NCI-H460 (cell line): ENCODE measurements at places on chromosomes 6 and 20.
A peak's percentile ranks its signal among the peaks of the same experiment; 100 is the strongest.

GRCh38 chr20:21214431-21214830 is 88.5 kb downstream of the KIZ start:
- DNase-seq, result no peak

DNA sequence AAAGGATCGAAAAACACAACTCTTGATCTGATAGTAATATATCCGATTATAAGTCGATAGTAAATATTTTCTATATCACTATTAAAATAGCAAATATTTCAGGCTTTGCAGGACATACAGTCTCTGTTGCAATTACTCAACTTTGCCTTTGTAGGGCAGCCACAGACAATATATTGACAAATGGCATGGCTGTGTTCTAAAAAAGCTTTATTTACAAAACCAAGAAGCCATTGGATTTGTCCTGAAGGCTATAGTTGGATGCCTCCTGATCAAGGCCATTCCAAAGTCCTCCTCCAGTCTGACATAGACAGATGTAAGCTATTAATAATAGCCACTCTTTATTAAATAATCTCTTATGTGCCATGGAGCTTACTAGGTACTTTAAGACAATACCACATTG is 5.9 kb downstream of the OCSTAMP start:
- DNase-seq, result no peak

- DNase-seq, result no peak
Measured at GRCh38 chr6:28537509-28538140, 11.9 kb downstream of the GPX5 start.

DNA sequence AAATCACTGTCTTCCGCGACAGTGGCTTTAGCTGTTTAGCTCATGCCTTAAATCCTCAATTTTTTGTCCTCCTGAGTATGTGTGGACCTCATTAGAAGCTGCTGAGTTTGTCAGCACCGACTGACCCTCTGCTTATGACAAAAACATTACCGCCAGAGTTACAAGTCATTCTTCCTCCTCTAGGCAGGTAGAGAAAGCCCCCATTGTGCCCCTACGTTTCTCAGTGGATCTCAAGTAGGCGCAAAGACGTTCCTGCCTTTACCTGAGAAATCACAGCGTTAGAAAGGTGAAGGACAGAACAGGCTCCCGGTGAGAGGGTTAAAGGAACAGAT is 227.3 kb upstream of the PDE10A start:
- no peak for DNase-seq

GRCh38 chr20:19858466-19859371 is 100.7 kb downstream of the RIN2 start:
- DNase-seq, result no peak

DNA sequence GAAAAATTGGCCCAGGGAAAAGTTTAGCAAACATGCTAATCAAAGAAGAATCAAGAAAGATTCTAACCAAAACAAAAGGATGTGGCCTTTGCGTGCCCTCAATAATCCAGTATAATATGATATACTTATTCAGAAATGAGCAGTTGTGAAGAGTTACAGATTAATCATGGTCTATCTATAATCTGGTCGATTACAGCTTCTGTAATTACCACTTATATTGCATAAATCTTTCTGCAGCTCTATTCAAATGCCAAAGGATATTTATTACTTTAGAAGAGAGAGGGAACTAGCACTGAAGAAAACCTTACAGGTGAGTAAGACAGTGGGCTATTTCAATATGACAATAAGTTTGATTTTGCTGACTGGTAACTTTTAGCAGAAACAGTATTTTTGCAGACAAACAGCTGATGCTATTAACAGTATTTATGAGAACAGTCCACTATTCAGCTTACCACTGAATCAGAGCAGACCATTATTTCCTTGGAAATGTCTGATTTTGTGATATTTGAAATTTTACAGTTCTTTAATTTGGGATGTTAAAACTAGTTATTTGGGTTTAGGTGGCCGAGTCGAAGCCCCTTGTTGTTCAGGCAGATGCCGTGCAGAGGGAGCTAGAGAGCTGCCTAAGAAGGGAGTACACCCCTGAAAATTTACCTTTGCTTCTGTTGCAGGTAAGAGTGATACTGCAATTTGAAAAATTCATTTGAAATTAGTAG is 92.2 kb downstream of the CEP57L1 start:
- peak; percentile 41 for DNase-seq

GRCh38 chr6:155646443-155646842 is 190.8 kb upstream of the NOX3 start:
- DNase-seq, result no peak

DNA sequence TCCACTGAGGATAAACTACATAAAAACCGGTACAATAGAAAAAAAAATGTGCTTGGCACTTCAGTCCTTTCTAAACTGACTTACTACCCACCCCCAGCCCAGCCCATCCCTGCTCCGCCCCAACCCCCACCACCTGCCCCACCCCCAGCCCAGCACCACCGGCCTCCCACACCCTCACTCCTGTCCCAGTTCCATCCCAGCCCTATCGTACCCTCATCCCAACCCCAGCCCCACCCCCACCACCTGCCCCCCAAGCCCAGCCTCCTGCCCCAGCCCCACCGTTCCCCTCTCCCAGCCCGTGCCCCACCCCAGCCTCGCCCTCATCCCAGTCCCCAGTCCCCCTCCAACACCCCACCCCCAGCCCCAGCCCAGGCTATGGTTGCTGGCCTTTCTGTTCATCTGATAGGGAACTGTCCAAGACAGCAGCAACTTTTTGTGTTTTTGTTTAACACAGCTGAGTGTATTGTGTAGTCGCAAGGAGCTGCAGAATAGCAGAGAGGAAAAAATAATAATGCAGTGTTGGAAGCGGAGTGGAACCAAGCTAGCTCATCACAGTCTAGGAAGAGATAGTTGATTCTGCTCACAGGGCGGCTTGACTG is 61.9 kb downstream of the SASH1 start:
- DNase-seq, result no peak

DNA sequence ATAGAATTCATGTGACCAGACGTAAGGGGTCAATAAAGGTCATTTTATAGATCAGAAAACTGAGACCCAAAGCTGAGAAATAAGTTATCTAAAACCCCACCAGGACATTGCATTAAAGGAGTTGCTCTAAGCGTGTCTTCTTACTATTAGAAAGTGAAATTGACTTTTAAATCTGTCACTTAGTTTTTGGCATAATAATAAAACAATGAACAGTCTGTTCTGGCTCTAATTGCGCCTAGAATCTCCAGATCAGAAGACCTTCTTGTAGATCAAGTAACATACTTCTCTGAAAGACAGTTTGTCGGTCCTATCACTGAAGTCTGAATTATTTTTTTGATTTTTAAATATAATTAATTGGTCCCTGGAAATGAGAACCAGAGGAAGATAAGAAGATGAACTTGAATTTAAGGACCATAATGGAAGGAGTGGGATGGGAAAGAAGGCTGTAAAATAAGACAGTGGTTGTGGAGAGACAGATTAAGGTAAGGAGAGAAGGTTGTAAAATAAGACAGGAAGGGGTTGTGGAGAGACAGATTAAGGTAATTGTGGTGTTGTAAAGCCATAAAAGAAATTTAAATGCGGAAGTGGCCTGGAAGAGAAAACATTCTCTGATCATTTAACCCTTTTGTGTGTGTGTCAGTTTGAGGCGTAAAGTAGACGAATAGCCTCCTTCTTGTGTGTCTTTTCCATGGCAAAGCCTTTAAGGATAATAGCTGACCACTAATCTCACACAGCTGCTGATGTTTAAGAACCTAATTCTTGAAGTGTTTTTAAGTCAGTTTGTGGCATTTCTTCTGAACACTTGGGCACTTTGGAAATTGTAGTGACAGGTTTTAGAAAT is 20.1 kb downstream of the TOP1 start:
- DNase-seq, result no peak

GRCh38 chr20:48336597-48336996 is 491.2 kb downstream of the PREX1 start:
- DNase-seq, result no peak

DNA sequence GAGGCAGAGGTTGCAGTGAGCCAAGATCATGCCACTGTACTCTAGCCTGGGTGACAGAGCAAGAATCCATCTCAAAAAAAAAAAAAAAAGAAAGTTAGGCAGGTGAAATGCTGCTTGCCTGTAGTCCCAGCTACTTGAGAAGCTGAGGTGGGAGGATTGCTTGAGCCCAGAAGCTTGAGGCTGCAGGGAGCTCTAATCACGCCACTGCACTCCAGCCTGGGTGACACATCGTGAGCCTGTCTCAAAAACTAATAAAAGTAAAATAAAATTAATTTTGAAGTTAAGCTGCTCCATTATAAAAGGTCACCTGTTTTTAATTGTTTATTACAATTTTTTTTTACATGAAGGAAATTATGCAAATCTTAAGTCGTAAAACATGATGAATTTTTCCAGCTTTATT is 23.2 kb upstream of the SAMHD1 start:
- DNase-seq, result no peak

- DNase-seq, result peak; percentile 50
Measured at GRCh38 chr20:57388953-57389694, 2.1 kb upstream of the RBM38 start.

- DNase-seq, result no peak
Measured at GRCh38 chr6:168071620-168072019, 7.4 kb downstream of the FRMD1 start.

DNA sequence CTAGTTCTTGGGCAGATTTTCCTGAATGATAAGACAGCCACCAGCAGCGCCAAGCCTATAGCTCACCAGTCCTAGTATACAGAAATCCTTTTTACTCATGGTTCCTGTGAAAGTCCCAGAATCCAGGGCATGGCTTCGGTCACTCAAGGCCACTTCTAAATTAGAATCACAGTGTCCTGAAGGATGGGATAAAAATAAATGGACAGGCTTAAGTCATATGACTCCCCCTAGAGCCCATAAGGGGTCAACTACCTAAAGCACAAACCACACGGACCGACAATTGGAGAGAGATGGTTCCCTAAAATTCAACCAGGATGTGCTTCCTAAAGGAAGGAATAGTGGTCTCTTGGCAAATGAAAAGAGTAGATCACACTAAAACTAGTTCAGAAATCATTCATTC is 404.1 kb upstream of the PLCB4 start:
- no peak for DNase-seq

GRCh38 chr6:69090132-69090531 is 455.1 kb downstream of the ADGRB3 start:
- no peak for DNase-seq

DNA sequence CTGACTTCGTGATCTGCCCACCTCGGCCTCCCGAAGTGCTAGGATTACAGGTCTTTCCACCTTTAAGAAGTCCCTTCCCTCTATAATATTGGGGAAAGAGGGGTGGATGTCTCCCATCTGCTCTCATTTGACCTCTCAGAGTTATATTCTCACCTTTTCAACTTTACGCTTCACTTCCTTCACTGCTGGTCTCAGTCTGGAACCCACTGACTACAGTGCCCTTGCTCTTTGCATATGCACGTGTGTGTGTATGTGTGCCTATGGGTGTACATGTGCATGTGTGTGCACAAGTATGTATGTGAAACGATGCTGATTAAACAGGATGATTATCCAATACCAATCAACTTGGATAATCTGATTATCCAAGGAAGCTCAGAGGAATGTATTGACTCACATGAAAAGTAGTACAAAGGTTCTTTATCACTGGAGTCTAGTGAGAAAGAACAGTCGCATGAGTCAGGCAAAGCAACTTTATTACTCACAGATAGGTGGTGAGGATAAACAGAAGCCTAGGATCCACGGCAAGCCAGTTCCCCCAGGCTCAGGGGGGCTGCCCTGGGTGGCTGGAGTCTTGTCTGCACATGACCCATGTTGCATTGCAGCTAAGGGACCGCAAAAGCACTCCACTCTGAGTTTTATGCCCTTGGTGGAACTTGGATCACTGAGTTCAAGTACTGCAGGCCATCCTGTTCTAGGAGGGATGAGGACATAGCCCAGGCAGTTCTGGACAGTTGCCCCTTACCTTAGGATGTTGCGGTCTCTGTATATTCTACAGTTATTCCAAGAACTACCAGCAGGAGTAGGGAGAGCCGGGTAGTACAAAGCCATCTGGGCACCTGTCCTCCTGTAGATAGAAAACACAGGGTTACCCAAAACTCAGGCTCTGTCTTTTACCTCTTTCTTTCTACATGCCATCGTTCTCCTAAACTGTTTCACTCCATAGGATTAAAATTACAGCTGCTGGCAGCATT is 50.9 kb downstream of the SNRNP48 start:
- no peak for DNase-seq

- no peak for DNase-seq
Measured at GRCh38 chr6:44002593-44003344, 124.5 kb downstream of the MRPL14 start.

DNA sequence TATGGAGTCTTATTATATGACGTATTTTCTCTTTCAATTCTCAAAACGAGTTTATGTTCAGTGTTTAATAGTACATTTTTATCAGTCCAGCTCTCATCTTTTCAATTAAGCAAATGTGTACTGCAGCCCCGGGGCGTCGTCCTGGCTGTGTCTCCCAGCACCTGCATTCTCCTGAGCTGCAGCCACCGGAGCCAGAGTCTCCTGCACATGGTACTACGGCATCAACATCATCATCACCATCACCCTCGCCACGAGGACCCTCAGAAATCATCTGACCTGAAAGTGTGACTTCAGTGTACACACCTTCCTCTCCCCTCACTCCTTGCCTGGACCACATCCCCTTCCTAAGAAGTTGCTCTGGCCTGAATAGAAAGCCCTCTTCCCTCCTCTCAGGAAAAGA is 267.7 kb upstream of the ARID1B start:
- DNase-seq, result no peak

DNA sequence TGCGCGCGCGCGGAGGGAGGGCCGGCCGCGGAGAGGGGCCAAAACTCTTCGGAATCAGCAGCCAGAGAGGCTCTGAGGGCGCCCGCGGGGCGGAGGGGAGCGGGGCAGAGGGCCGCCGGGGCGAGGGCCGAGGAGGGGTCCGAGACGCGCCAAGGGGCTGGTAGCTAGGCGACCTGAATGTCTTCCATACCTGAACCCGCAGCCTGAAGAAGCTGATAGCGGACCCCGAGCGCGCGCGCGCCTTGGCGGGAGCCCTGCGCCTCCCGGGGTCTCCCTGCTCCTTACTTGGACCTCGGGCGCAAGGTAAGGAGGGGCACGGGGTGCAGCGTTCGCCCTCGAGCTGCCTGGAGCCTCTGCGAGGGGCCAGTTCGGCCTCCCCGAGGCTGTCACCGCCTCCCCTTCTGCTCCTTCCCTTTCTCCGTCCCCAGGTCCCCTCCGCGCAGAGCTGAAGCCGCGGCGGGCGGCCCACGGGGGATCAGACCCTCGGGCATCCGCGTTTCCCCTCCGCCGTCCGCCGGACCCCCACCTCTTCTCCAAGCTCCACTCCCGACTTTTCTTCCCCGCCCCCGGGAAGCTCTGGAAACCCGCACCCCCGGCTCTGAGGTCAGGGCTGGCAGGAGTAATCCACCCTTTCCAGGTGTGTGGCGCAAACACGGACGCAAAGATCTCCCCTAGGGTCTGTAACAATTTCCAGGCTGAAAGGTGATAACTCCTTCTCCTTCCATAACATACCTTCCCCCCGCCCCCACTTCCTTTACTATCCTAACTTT is 13.1 kb upstream of the DEK start:
- no peak for DNase-seq

- no peak for DNase-seq
Measured at GRCh38 chr6:87950614-87951013, 97.0 kb upstream of the SPACA1 start.

GRCh38 chr6:37517411-37517812 is 17.7 kb upstream of the CCDC167 start:
- DNase-seq, result no peak

- no peak for DNase-seq
Measured at GRCh38 chr20:43563429-43563828, 4.6 kb downstream of the SGK2 start.
